Glutamatergic neuron (in vitro differentiated cells): ENCODE measurements at places on chromosomes 4 and X. TPM values are rescaled to one million over a fixed set of nuclear protein-coding genes. Genes with fewer than 3 reads are reported as not detected.

CHIC1 gene
- total RNA-seq: 5.6 TPM

- DNase-seq: no peak
Observed at GRCh38 chrX:107429090-107429489, 20.4 kb upstream of the FRMPD3 start.

ZCCHC4 gene
- 7.4 TPM for total RNA-seq

DNA sequence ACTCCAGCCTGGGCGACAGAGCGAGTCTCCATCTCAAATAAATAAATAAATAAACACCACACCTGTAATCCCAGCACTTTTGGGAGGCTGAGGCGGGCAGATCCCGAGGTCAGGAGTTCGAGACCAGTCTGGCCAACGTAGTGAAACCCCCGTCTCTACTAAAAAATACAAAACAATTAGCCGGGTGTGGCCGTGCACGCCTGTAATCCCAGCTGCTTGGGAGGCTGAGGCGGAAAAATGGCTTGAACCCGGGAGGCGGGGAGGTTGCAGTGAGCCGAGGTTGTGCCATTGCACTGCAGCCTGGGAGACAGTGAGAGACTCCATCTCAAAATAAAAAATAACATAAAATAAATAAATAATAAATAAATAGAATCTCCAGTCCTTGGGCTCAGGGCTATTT, 185.8 kb downstream of the SHOX start:
- DNase-seq: no peak

EDNRA gene
- total RNA-seq: not detected

DNA sequence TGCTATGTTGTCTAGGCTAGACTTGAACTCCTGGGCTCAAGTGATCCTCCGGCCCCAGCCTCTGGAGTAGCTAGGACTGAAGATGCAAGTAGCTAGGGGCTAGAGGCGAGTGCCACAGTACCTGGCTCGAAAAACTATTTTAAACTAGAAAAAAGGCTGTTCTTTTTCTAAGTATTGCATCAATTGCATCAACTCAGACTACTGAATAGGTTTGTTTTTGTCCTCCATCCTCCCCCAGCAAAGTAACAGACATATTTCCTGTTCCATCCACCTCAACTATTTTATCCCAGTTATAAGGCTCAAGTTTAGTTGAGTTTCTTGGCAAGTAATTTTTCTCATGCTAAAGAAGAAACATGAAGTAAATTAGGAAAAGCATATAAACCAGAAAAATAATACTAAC, 4.1 kb downstream of the SH3RF1 start:
- no peak for DNase-seq

- DNase-seq: no peak
Observed at GRCh38 chr4:47525154-47525819, 40.2 kb downstream of the ATP10D start.

BEX5 gene
- total RNA-seq: 3.6 TPM

- DNase-seq: no peak
Observed at GRCh38 chr4:86894455-86894854, 2.2 kb upstream of the C4orf36 start.

ADAM29 gene
- total RNA-seq: not detected

DNA sequence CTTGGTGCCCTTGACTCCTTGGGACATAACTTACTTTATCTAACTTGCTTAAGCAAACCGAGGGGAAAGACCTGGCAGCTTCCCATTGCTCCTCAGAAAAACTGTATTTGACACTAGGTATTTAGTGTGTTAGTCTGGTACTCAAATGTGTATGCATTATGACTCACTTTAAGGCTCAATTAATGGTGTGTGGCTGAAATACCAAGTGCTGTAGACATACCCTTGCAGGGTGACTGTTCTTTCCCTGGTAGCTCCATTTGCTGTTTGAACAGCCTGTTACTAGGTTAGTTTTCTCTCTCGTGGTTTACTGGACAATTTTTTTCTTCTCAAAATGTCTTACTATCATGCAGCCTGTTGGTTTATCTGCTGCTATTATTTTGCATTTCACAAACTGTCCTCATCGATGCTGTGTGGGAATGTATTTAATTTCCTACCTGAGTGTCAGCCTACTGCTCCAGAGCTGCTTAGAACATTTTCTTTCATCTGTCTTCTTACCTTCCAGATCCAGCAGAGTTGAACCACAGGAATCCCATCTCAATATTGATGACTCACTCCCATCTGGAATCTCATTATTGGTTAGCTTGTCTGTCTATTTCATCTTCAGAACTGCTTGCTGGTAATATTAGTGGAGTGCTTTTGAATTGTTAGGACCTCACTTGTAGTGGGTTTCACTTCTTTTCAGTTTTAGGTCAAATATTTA, 158.0 kb upstream of the FAT1 start:
- no peak for DNase-seq

VSIG4 gene
- not detected for total RNA-seq
